ENCODE measurements at places on chromosomes 6 and 20. TPM values are rescaled to one million over a fixed set of nuclear protein-coding genes. Genes with fewer than 3 reads are reported as not detected.

DNA sequence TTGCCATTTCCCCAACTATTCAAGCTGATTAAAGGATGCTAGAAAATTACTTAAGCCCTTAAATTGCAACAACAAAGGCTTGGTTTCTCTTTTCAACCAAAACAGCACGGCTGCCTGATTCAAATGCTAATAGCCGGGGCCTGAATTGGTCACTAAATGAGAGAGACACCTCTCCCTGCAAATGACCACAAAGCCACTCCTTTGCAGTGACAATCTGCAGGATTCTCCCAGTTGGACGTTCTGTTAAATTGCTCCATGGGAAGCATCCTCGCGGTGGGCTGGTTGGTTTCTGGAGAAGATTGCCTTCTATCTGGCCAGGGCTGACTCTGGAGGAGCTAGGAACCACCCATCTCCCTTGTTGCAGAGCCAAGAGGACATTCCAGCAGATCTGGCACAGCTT is 29.7 kb upstream of the TBXT start:
- no peak for DNase-seq
- no peaks in the 10 kb centered on the region for H3K36me3 ChIP-seq
- H3K4me3 ChIP-seq, result no peak overlapping the region

- no peak overlapping the region for H3K27ac ChIP-seq
- H3K27me3 ChIP-seq, result no peaks in the 10 kb centered on the region
- no peaks in the 10 kb centered on the region for H3K36me3 ChIP-seq
- no peak overlapping the region for H3K4me3 ChIP-seq
- DNase-seq, result no peak
These were observed 87.4 kb downstream of the MRPL14 start for GRCh38 chr6:44039839-44040350.

DNA sequence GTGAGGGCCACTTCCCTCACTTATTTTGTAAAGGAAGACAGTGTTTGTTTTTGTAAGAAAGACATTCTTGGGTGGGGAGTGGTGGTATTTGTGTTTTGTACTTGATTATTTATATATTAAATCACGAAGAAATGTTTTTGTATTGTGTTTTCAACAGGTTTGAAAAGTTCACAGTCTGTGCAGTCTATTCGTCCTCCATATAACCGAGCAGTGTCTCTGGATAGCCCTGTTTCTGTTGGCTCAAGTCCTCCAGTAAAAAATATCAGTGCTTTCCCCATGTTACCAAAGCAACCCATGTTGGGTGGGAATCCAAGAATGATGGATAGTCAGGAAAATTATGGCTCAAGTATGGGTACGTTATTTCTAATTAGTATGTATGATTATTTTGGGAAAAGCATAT is 137.2 kb downstream of the NCOA3 start:
- no peak for DNase-seq
- H3K36me3 ChIP-seq, result peaks cover 77% of the 10 kb centered on the region
- H3K4me1 ChIP-seq, result no peaks in the 10 kb centered on the region
- no peak overlapping the region for H3K4me3 ChIP-seq

The MEP1A gene
- not detected for total RNA-seq

- no peaks in the 10 kb centered on the region for H3K36me3 ChIP-seq
- no peaks in the 10 kb centered on the region for H3K4me1 ChIP-seq
- H3K27me3 ChIP-seq, result no peaks in the 10 kb centered on the region
- no peak overlapping the region for H3K4me3 ChIP-seq
- no peak overlapping the region for H3K27ac ChIP-seq
These were observed 98.0 kb upstream of the TMEM30A start for GRCh38 chr6:75382634-75382900.

- H3K27ac ChIP-seq, result no peak overlapping the region
- H3K4me1 ChIP-seq, result no peaks in the 10 kb centered on the region
- no peak overlapping the region for H3K4me3 ChIP-seq
- no peaks in the 10 kb centered on the region for H3K36me3 ChIP-seq
- no peak for DNase-seq
- no peaks in the 10 kb centered on the region for H3K27me3 ChIP-seq
These were observed 43.3 kb downstream of the EPHA7 start for GRCh38 chr6:93376026-93376540.

- H3K27me3 ChIP-seq, result no peaks in the 10 kb centered on the region
- no peak for DNase-seq
- no peak overlapping the region for H3K4me3 ChIP-seq
- no peak overlapping the region for H3K27ac ChIP-seq
These were observed 77.8 kb upstream of the PHACTR3 start for GRCh38 chr20:59526242-59527225.

The HDGFL1 gene
- total RNA-seq, result 0.38 TPM

GRCh38 chr20:5668529-5668868 is 81.7 kb upstream of the SHLD1 start:
- no peak overlapping the region for H3K4me3 ChIP-seq
- no peaks in the 10 kb centered on the region for H3K36me3 ChIP-seq

- H3K4me1 ChIP-seq, result no peaks in the 10 kb centered on the region
- H3K27me3 ChIP-seq, result no peaks in the 10 kb centered on the region
- no peak for DNase-seq
- H3K27ac ChIP-seq, result no peak overlapping the region
- no peak overlapping the region for H3K4me3 ChIP-seq
- H3K36me3 ChIP-seq, result peaks cover 32% of the 10 kb centered on the region
These were observed 50.1 kb downstream of the PHF3 start for GRCh38 chr6:63685446-63686379.

The LAMA2 gene
- total RNA-seq, result 0.91 TPM

The RNF144B gene
- not detected for total RNA-seq

DNA sequence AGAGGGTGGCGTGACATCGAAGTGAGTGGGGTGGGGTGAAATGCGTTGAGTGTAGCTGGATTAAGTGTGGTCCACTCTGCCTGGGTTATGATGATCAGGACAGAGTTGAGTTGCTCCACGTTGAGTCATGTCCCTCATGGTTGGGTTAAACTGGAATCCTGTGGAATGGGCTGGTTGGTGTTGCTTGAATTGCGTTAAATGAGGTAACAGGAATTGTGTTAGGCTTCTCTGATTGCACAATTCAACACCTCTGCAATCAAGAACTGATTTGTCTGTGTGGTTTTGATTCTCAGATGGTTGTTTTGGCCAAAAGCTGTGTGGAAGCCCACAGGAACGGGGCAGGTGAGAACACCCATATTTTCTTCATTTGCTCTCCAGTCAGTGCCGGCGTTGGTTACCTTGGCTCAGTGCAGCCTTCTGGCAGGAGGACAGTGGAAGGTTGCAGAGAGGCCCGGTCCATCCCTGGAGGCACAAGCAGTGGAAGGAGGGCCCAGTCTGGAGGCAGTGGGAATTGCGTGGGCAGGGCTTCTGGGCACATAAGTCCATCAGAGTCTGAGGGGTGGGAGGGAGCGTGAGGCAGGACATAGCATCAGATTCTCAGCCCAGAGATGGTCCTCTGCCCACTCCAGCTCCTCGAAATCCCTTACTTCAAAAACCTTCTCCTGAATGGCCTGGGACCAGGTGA is 11.6 kb downstream of the NOTCH4 start:
- H3K4me1 ChIP-seq, result peaks cover 13% of the 10 kb centered on the region
- H3K27me3 ChIP-seq, result peaks cover 14% of the 10 kb centered on the region
- no peak for DNase-seq
- no peak overlapping the region for H3K4me3 ChIP-seq

- H3K4me3 ChIP-seq, result no peak overlapping the region
- H3K36me3 ChIP-seq, result peaks cover 63% of the 10 kb centered on the region
- no peak overlapping the region for H3K27ac ChIP-seq
- DNase-seq, result no peak
These were observed 49.6 kb upstream of the DSN1 start for GRCh38 chr20:36823121-36823520.

DNA sequence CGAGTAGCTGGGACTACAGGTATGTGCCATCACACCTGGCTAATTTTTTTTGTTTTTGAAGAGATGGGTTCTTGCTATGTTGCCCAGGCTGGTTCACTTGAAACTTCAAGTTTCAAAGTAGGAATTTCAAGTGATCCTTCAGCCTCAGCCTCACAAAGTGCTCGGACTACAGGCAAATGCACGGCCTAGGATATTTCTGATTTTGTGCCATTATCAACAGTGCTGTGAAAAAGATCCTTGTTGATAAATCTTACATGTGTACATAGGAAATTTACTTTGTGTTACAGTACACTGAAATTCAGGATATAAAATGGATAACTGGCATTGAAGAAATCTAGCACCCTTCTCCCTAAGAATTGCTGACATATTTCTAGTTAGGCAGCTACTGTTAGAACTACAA is 184.6 kb upstream of the PRDM1 start:
- H3K27me3 ChIP-seq, result no peaks in the 10 kb centered on the region
- no peaks in the 10 kb centered on the region for H3K4me1 ChIP-seq

DNA sequence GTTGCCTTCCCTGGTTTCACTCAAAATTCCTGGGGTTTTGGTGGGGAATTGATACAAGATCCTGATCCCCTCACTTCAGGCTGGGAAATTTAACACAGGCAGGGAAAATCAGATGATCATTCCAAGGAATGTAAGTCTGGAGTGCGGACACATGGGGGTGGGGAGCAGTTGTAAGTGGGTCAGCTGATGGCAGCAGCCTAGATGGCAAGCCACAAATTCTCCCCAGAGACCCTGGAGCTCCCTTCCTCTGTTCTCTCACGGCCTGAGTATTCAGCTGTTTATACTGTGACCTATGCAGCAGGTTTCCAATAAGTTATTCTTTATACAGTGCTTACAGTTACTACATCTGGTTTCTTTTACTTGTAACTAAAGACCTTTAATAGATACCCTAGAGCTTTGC is 144.9 kb downstream of the SH3BGRL2 start:
- peaks cover 6% of the 10 kb centered on the region for H3K4me1 ChIP-seq
- H3K4me3 ChIP-seq, result no peak overlapping the region
- H3K36me3 ChIP-seq, result no peaks in the 10 kb centered on the region
- no peak for DNase-seq
- no peaks in the 10 kb centered on the region for H3K27me3 ChIP-seq

DNA sequence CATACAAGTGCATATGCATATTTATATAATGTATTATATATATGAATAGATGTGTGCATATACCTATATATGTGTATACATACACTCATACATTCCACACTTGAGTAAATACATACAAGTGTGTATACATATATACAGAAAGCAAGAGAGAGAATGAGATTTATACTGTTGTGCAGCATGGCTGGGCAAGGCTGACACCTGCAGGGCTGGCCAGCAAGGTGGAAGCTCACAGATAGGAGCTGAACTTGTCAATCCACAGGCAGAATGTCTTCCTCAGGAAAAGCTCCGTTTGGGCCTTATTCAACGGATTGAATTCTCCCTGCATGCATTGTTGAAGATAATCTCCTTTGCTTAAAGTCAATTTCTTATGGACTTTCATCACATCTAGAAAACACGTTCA is 256.7 kb downstream of the ZNF217 start:
- no peak overlapping the region for H3K27ac ChIP-seq
- H3K27me3 ChIP-seq, result no peaks in the 10 kb centered on the region
- peaks cover 5% of the 10 kb centered on the region for H3K4me1 ChIP-seq
- no peaks in the 10 kb centered on the region for H3K36me3 ChIP-seq

- H3K27me3 ChIP-seq, result peaks cover 50% of the 10 kb centered on the region
- no peaks in the 10 kb centered on the region for H3K4me1 ChIP-seq
- DNase-seq, result no peak
- no peak overlapping the region for H3K27ac ChIP-seq
These were observed 17.9 kb downstream of the EDN3 start for GRCh38 chr20:59318201-59318790.

The AFG1L gene
- 17.5 TPM for total RNA-seq

The FAXC gene
- not detected for total RNA-seq

DNA sequence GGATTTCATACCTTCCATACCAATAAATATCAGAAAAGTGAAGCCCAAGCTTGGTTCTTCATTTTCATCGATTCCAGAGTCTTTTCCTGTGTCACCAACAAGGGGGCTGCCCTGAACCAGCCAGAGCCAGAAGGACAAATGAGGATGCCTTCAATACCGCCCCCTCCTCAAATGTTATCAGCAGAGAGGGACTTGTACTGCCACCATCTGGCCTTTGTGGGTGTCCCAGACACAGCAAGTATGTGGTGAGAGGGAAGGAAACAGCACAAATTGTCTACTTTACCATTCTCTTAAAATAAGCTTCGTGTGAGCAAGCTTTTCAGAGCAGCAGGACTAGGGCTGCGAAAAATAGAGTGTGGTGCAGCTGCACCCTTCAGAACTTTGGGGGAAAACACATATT is 165.3 kb downstream of the SOBP start:
- peaks cover 30% of the 10 kb centered on the region for H3K27me3 ChIP-seq
- H3K4me1 ChIP-seq, result peaks cover 6% of the 10 kb centered on the region
- no peak for DNase-seq
- no peak overlapping the region for H3K4me3 ChIP-seq
- H3K36me3 ChIP-seq, result no peaks in the 10 kb centered on the region
- no peak overlapping the region for H3K27ac ChIP-seq

DNA sequence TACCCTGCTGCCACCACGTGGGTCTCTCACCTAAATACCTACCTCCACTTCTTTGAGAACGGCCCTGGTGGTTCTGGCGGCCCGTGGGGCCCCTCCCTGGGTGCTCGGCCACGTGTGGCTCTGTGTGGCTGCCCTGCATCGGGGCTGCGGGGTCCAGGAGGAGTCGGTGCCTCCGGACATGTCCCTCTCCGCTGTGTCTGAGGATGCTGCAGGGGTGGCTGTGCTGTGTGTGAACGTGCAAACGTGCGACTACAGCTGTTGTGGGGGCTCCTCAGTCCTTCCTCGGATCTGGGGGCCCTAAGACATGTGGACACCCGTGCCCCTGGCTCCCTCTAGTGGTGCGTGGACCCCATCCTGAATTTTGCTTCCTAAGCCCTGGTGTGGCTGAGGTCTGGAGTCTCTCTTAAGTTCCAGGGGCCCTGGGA is 691.8 kb downstream of the QKI start:
- H3K4me1 ChIP-seq, result peaks cover 5% of the 10 kb centered on the region
- DNase-seq, result peak; percentile 69
- peak overlapping the region; percentile 14 for H3K4me3 ChIP-seq
- H3K36me3 ChIP-seq, result no peaks in the 10 kb centered on the region
- peaks cover 12% of the 10 kb centered on the region for H3K27me3 ChIP-seq

DNA sequence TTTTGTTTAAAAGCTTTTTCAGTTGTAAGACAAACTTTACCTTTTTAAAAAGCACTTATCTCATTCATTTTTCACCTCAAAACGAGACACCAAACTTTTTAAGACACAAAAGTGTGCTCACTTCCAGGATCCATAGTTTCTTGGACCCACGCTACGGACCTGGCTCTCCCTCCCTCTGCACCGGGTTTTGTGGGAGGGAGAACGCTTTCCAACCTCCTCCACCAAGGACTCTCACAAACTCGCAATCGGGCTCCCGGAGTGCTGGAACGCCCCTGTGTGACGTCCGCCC is 436 bp downstream of the CAGE1 start:
- peaks cover 20% of the 10 kb centered on the region for H3K4me1 ChIP-seq
- H3K27ac ChIP-seq, result peak overlapping the region; percentile 77
- peaks cover 25% of the 10 kb centered on the region for H3K36me3 ChIP-seq
- no peaks in the 10 kb centered on the region for H3K27me3 ChIP-seq
- DNase-seq, result no peak
- peak overlapping the region; percentile 67 for H3K4me3 ChIP-seq

The VIP gene
- total RNA-seq, result not detected

The KIF16B gene
- 7.4 TPM for total RNA-seq

The PREX1 gene
- 9.0 TPM for total RNA-seq

GRCh38 chr6:135703007-135703406 is 148.5 kb upstream of the PDE7B start:
- H3K27me3 ChIP-seq, result no peaks in the 10 kb centered on the region
- no peak overlapping the region for H3K4me3 ChIP-seq
- H3K27ac ChIP-seq, result no peak overlapping the region
- no peak for DNase-seq

- H3K27ac ChIP-seq, result peak within 1 kb of the TSS; percentile 75
- peaks cover 66% of the 10 kb centered on the region for H3K4me1 ChIP-seq
- no peak for DNase-seq
- no peaks in the 10 kb centered on the region for H3K27me3 ChIP-seq
- peak within 1 kb of the TSS; percentile 65 for H3K4me3 ChIP-seq
These were observed at the start of gene DDAH2 for GRCh38 chr6:31728767-31729514. Gene DDAH2 (minus strand): TSS chr6:31729299. CDS start chr6:31729161, 138 bp downstream.

The SLC17A1 gene
- not detected for total RNA-seq

Measured in K562 (cell line).